Renal cortex interstitium (tissue), 15 donors: ENCODE measurements at places on chromosomes 2 and 18. TPM values are rescaled to one million over a fixed set of nuclear protein-coding genes. Genes with fewer than 3 reads are reported as not detected.

Gene FARSB
- 26.2 TPM for polyA plus RNA-seq

Gene YIPF4
- polyA plus RNA-seq: 55.1 TPM

Gene LIMS4
- polyA plus RNA-seq: 1.3 TPM

Gene ANKRD53
- polyA plus RNA-seq: 0.75 TPM

Gene ASXL3
- 6.6 TPM for polyA plus RNA-seq

Gene TRIB2
- 234 TPM for polyA plus RNA-seq

Gene DES
- 7.0 TPM for polyA plus RNA-seq

Gene STAT4
- 7.6 TPM for polyA plus RNA-seq

Gene COBLL1
- 115 TPM for polyA plus RNA-seq

Gene ACKR3
- 70.5 TPM for polyA plus RNA-seq

Gene SLC11A1
- polyA plus RNA-seq: 1.6 TPM

Gene RAB17
- polyA plus RNA-seq: 22.9 TPM

Gene TANC1
- polyA plus RNA-seq: 54.5 TPM

Gene TIMM21
- polyA plus RNA-seq: 60.0 TPM

DNA sequence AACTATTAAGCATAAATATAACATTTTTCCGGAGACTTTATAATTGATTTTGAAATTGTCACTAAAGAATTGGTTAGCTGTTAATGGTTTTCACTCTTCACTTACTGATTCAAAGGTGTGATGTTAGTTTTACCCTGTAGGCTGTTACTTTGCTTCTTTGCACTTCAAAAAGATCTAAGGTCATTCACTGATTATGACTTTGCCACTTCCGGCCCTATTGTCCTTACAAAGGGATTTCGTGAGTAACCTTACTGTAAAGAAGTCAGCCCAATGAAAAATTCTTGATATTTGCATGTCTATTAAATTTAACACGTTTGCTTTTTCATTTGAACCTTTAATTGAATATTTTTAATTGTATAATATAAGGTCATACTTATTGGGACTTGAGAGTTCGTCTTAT, 61.4 kb downstream of the GREB1L start:
- no peak for DNase-seq

DNA sequence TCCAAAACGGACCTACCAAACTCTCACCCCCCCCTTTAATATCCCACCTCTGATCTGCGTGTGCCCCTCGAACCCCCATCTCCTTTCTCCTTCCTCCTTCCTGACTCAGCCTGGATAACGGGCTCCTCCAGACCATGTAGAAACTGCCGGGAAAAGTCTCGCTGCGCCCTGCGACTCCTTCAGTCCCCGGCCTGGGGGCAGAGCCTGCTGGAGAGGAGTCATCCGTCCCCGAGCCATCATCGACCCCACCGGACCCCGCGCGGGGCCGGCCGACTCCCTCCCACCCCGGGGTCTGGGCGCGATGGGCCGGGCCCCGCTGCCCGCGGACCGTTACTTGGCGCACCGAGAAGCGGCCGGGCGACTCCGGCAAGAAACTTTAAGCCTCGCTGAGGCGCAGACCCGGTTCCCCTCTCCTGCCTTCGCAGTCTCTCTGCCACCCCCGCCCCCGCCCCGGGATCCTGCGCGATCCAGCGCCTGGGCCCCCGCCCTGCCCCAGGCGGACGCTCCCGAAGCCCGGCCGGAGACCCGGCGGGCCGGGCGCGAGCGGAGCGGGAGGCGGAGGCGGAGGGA, 3.4 kb downstream of the ZEB2 start:
- DNase-seq: no peak

DNA sequence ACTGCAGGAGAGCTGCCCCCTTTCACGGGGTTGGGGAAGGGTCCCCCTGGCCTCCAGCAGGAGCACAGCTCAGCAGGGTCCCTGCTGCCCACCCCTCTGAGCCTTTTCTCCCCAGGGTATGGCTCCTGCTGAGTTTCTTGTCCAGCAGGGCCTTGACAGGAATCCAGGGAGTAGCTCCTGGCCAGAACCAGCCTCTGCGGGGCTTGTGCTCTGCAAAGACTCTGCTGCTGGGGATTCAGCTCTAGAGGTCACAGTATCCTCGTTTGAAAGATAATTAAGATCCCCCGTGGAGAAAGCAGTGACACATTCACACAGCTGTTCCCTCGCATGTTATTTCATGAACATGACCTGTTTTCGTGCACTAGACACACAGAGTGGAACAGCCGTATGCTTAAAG, 21.2 kb downstream of the FOSL2 start:
- no peak for DNase-seq

- no peak for DNase-seq
Observed at GRCh38 chr2:174344716-174345461, 10.1 kb downstream of the SP9 start.

DNA sequence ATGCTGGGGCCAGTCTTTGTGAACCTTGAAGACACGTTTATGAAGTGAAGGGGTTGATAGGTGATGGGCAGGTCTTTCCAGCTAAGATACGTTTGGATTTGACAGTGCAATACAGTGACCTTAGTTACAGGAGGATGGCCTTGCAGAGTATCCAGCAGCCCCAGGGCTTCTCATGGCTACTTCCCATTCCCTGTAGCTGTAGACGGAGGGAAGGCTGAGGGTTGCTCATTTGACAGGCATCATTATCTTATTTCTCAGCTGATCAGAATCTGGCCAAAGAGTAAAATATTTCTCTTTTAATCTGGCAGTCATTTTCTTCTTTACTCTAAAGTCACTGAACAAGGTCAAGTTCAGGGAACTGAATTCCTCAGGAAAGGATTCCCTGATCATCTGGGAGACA, 85.1 kb upstream of the RMDN2 start:
- no peak for DNase-seq

DNA sequence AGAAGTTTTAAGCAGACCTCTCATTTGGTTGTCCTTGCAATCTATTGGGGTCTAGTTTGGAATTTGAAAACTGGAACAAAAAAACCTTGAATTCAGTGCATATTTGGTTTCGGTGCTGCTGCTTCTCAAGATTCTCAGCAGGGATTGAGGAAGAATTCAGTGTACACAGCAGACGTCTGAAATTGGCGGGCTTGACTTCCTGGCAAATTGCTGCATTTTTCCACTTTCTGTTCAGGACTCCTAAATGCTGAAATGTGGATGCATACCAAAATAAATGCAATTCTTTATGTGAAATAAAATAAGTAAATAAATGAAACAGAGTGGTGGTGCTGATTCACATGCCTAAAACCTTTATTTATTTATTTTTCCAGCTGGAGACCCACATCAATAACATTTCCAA, 332.4 kb upstream of the KYNU start:
- DNase-seq: no peak

DNA sequence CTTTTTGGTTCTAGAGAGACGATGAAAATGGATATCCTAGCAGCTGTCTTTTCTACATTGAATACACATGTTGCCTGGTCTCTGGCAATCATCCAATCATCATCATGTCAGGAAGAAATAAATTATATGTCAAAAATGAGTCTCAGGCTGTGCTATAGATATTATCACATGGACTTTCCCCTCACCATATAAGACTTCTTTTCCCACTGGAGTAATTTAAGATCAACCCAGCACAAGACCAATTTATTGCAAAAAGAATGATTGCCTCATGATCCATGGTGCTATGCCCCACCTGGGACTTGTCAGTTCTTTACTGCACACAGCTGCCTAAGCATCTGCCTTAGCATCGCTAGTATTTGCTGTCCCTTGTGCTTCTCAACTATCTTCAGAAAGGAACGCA, 783.7 kb upstream of the TMEFF2 start:
- peak; percentile 38 for DNase-seq

GRCh38 chr18:25099895-25100294, 252.1 kb downstream of the ZNF521 start:
- no peak for DNase-seq

- DNase-seq: no peak
Observed at GRCh38 chr2:225354281-225354774, 45.2 kb upstream of the NYAP2 start.

- no peak for DNase-seq
Observed at GRCh38 chr2:85222792-85223191, 89.6 kb downstream of the TCF7L1 start.

DNA sequence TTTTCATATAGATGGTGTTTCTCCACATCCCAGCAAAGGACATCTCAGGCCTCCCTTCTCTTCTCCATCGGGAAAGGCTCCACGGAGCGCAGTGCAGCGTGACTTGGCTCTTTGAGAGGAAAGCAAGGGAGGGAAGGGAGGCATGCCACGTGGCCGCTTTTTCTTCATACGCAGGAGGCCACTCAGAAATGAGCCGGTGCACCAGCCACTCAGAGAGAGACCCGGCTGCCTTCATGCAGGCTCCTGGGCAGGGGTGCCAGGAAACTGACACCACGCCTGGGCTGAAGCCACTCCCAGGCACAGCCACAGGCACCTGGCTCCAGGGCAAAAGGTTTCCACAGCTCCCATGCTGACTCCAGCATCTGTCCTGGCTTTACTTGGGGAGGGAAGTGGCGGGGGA, 11.1 kb upstream of the LOXHD1 start:
- DNase-seq: no peak

DNA sequence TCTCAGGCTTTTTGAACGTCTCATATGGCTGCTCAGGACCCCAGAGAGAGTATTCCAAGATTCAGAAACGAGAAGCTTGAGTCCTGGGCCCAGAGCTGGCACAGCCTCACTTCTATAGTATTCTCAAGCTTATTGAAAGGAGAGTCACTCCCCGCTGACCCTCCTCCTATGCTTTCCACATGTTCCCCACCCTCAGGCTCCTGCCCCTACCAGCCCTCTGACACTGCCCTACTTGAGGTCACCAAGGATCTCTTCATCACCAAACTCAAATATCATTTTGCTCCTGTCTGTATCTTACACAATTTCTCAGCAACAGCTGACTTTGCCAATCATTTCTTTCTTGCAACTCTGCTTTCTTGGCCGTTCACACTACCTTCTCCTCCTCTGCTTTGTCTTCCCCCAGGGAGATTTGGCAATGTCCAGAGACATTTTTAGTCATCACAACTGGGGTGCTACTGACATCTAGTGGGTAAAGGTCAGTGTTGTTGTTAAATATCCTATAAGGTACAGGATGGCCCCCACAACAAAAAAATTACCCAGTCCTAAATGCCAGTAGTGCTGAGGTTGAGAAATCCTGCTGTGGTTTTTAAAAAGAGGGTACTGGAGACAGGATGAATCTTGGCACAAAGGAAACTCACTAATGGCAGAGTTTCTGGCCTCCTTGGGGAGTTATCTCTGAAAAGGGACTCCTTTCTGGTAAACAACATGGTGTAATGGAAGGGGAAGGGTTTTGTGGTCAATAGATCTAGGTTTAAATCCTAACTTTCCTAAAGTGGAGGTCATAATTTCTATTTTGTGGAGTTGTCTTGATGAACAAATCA, 26.9 kb upstream of the INSIG2 start:
- no peak for DNase-seq

DNA sequence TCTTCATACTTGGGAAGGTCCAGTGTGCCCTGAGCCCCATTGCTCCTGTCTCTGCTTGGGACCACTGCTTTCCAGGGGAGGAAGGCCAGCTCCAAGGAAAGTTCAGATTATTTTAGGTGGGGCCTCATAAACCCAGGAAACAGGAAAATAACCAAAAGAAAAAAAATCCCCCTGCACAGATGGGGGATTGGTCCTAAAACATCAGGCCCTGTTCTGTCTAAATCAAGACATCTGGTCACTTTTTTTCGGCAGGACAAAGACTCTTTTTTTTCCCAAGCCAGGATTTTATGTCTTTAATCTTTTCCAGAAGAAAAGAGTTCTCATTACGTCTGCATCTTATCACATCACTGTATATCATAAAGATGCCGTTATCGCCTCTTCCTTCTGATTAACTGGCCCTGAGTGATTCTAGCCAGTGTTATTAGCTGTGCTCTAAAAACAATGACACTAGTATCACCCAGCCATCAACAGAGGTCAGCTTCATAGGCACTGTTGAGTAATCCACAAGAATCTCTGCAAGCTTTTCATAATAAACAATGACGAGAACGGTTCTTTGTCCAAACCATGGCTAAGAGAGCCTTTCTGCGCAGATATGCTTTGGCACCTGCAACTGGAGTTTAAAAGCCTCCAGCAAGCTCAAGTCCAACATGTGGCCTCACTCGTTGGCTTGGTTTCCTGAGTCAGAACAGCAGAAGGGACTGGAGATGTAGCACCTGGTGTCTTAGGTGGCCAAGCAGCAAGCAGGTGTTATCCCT, 138.2 kb downstream of the VAPA start:
- DNase-seq: no peak

GRCh38 chr2:170488807-170489206, 226.3 kb upstream of the SP5 start:
- no peak for DNase-seq

- DNase-seq: no peak
Observed at GRCh38 chr2:178927173-178927572, 120.0 kb upstream of the TTN start.

GRCh38 chr2:181444654-181445053, 12.5 kb upstream of the ITGA4 start:
- no peak for DNase-seq

GRCh38 chr2:108634576-108635160, 84.6 kb upstream of the RANBP2 start:
- DNase-seq: no peak

DNA sequence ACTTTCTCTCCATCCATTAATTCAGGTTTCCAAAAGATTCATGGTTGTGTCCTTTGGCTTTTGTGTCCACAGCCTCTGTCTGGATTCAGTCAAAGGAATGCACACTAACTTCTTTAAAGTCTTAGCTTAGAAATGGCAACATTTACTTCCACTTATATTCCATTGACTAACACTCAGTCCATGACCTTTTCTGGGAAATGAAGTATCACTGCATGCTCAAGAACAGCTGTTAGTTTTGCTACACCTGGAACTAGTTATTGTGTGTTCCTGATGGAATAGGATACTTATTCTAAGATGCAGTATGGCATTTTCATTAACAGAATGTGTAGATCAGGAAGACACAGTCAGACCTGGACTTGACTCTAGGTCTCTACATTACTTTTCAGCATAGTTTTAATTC, 88.8 kb downstream of the KYNU start:
- DNase-seq: no peak

- no peak for DNase-seq
Observed at GRCh38 chr2:231928901-231929725, 2.9 kb upstream of the NPPC start.

DNA sequence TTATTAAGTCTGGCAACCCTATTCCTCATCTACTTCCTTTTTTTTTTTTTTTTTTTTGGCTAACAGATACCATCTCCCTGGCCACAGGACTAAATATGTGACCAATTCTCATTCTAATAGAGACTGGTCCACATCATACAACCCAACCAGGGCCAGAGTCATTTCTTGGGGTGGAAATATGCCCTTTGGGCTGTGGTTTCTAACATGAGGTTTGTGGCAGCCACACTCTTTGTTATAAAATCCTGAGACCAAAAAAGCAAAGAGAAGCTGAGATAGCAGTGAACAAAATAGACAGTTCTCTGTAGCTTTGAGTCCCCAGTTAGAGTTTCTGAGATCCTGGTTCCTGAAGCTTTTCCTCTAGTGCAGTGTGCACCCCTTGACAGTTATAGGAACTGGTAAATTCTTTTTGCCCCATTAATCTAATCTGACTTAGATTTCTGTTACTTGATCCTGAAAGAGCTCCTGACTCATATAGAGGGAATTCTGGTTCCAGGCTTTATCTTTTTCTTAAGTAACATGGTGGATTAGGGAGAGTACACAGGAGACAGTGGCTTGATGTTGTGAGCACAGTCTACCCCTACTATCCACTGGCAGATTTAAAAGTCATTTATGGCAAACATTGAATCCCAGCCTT, 86.8 kb downstream of the MAIP1 start:
- no peak for DNase-seq

- DNase-seq: no peak
Observed at GRCh38 chr2:23666980-23667357, 260.0 kb downstream of the ATAD2B start.
